ENCODE measurements at places on chromosomes 13 and 19.

DNA sequence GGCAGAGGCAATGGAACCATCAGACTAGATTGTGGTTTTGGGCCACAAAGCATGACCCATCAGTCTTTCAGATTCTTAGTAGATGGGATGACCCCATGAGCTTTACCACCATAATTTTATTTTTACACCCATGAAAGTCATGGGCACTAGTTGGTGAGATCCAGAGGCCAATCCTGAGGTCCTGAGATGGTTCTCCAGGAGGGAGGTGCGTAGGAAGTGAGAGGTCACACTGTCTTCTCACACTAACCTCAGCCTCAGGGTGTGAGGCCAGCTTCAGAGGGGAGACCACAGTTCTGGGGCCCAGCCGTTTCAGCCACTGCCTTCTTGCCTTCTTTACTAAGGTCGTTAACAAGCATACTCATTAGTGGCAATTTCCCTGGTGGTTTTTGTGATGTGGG lies 106.4 kb downstream of the AKAP11 start:
- no peak for DNase-seq

GRCh38 chr19:1206150-1206863 lies 729 bp downstream of the STK11 start:
- DNase-seq: no peak

- no peak for DNase-seq
Measured at GRCh38 chr13:33933810-33934209, 115.9 kb downstream of the RFC3 start.

DNA sequence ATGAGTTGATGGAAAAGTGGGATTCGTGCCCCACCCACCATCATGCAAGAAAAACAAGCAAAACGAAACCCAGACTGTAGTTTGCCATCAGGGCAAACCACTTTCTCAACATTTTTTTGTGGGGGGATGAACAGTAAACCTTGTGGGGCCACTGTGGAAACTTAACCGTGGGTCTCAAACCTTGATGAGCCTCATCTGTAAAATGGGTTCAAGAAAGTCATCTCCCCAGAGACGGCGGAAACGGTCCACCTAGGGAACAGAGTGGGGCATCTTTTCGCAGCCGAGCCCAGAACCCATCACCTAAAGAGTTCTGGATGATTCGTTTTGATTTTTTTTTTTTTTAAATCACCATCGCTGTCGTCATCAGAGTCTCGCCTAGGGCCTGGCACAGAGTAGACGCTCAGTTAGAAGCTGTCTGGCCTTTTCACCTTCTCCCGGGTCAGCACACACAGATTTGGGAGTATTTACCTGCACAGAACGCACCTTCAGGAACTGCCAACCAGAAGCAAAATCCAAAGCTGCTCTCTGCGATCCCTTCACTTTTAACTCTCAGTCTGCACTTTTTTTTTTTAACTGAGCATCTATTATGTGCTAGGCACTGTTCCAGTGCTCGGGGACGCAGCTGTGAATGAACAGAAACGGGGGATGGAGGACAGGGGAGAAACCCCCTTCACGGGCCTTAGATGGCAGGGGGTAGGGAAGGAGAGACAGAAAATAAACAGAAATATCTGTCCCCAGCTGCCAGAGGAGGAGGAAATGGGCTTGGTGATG lies 69.8 kb downstream of the CELF5 start:
- DNase-seq: no peak

- DNase-seq: no peak
Measured at GRCh38 chr13:72025836-72026235, 158.8 kb upstream of the DACH1 start.

DNA sequence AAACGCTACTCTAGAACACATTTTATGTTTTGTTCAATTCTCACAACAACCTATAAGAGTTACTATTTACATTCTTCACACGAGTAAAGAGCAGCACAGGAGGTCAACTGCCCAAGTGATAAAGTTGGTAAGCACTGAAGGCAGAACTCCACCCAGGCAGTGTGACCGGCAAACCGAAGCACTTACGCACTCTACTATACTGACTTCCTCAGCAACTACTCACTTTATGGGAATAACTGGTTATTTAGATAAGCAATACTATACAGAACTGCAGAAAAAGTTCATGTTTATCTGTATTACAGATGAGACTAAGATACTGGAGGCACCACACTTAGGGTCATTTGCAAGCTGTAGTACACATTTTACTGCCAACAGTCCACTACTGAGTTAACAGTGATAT lies 28.8 kb downstream of the FOXO1 start:
- DNase-seq: no peak

DNA sequence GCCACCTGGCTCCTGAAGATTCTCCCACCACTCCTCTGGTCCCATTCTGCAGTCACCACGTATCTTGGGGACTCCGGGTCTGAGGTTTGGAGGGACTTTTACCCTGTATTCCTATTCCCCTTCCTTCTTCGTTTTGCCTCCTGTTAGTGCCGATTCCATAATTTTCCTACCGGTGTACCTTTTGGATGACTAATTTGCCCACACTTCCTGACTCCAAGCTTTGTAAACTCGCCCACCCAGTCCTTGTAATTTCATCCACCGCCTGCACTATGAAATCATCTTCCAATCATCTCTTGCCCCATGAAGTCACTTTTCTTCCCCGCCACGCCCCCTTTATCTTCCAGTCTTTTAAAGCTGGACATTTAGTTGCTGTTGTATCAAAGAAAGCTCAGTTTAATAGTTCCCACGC lies 572 bp downstream of the UCHL3 start:
- no peak for DNase-seq

DNA sequence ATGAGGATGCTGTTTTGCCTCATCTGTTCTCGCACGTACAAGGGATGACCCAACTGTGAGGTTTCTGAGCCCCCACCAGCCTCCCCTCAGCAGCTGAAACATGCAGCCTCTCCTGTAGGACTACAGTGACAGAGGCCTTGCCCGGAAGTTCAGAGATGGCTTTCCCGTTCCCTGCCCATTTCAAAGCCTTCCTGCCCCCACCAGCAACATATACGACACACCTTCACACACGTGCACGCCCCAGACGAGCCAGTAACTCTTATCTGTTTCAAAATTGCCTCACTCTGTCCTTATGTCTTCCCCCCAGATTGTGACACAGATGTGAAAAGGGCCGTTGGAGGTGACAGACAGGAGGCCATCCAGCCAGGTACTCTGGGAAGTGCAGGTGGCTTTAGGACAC lies 95.8 kb downstream of the RAB20 start:
- no peak for DNase-seq

DNA sequence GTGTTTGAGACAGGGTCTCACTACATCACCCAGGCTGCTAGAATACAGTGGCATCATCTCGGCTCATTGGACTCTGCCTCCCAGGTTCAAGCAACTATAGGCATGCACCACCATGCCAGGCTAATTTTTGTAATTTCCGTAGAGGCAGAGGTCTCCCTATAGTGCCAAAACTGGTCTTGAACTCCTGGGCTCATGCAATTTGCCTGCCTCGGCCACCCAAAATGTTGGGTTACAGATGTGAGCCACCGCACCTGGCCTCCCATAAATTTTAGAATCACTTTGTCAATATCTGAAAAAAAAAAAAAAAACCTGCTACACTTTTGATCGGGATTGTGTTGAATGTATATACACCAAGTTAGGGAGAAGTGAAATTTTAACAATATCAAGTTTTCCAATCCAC lies 11.9 kb upstream of the PLEKHF1 start:
- no peak for DNase-seq

- DNase-seq: no peak
Measured at GRCh38 chr13:46620471-46620870, 67.5 kb downstream of the LRCH1 start.

DNA sequence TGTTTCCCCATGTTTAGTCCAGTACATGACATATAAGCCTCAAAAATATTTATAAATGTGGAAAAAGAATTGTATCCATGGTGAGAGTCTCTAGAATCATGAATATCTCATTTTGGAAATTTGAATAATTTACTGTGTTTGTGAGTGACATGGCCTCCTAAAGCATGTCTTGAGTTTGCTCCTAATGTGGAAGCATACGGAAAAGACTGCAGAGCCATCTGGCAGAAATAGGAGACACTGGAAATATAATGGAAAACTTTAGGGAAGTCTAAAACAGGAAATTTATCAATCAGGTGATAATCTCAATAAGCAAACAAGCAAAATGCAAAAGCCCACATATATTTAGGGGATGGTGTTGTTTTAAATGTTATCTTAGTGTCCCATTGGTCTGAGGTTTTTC lies 465.0 kb downstream of the TDRD3 start:
- DNase-seq: no peak

DNA sequence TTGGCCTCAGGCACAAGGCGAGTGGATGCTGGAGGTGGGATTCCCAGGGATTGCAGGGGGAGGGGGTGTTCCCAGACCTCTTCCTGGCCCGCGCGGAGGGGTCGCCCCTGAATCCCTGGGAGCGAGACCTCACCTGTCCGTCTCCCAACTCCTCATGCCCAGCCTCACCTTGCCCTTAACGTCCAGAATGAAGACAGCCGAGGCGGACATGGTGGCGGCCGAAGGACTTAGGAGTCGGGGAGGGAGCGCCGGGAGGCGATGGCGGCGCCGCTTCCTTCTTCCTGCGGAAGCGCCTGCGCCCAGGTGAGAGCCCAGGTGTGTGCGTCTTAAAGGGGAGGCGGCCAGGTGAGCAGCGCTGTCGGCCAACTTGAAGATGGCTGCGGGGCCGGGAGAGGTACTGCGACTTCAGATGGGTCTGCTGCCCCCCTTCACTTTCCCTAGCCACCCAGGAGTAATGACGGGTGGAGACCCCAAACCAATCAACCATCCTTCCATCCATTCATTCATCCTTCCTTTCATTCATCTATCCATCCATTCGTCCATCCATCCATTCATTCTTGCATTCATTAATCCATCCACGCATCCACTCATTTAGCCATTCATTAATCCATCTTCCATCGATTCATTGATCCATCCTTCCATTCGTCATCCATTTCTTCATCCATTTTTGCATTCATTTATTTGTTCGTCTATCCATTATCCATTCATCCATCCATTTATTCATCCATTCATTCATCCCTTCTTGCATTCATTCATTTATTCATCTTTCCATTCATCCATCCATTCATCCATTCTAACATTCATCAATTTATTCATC lies at the start of gene AP1M2:
TSS of gene AP1M2 (minus strand) at position 291 of the 817 bp plus-strand sequence. CDS start at position 210, 81 bp downstream.
- DNase-seq: no peak
